T-helper 1 cell (primary cell): ENCODE measurements at places on chromosomes 4 and X.

GRCh38 chrX:110182865-110183264, 135.0 kb downstream of the AMMECR1 start:
- no peak for DNase-seq

DNA sequence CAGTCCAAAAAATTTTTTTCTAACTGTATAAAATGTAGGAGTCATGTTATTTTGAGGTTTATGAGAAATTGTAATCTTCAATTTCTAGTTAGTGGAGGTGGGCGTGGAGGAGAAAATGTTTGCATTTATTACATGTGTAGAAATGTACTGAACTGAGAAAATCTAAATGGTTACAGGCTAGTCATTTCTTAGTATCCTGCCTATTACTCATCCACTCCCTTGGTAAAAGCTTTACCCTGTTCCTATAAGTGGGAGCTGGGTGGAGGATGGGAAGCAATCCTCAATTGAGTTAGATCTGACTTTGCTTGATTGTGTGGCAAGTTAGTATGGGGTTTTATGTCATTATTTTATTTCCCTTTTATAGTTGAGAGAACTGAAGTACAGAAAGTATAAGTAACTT, 73.8 kb downstream of the POLA1 start:
- DNase-seq, result no peak

DNA sequence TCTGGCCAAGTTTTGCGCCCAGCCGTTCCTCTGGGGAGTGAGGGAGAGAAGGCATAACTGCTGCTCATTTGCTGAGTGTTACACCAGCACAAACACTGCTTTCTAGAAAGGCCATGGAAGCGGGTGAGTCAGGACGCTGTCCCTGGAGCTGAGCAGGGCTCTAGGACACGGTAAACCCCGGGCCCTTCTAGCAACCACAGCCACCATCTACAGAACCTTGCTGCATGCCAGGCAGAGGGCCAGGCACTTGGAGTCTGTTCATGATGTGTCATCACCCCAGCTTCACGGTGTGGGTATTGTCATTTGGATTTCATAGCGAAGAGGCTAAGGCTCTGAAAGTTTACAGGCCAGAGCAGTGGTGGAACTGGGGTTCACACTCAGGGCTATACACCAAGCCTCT, 31.8 kb upstream of the C4orf50 start:
- no peak for DNase-seq

- no peak for DNase-seq
Measured at GRCh38 chrX:127558811-127559210, 493.4 kb downstream of the ACTRT1 start.

DNA sequence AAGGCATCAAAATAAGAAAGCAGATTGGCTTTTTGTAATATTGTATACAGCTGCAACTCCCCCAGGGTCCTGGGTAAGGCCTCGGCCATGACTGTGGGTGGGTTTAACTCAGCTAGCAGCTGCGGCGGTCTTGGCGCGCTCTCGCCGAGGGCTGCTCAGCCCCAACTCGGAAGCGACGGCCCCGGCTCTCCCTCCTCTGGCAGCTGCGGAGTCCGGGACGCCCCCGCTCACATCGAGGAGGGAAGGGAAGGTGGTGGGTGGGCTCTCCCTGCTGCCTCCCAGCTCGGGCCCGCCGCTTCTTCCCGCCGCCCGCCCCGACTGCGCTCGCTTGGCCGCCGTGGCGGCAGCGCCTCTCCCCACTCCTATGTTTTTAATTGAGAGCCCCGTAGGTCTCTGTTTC, 51.2 kb downstream of the GPR50 start:
- no peak for DNase-seq
